SJSA1 (cell line): ENCODE measurements at places on chromosomes 13 and 19. TPM values are rescaled to one million over a fixed set of nuclear protein-coding genes. Genes with fewer than 3 reads are reported as not detected.

DNA sequence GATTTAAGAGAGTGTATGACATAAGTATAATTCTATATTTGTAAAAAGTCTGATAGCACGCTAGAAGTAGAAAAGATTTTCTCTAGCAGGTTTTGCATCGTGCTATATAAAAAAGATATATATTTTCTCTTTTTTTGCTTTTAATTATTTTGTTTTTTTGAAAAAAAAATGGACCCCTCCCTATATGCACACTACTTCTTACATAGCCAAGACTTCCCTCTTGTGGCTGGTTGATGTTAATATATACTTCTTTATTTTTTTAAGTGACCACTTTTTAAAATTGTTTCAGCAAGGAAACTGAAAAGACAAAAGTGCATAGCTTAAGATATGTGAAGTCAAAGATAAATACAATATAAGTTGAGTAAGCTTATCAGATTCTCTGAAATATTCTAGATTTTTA, 1202.8 kb downstream of the DIAPH3 start:
- no peak for DNase-seq

DNA sequence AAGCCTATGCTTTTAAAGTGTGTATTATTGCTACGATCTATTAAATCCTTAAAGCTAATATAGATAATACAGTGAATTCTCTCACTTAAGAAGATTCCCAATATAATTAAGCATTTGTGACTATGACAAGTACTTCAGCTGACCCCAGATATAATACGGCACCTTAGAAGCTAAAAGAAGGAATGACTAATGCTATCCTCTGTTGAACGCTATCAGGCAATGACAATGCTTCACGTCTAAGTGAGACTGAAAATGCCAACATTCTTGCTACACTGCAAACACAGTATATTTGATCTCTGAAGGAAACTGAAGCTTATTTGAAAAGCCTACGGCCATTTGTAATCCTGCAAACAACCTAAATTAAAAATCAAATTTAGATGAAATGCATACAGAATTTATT, 19.7 kb downstream of the VWA8 start:
- DNase-seq: no peak

DNA sequence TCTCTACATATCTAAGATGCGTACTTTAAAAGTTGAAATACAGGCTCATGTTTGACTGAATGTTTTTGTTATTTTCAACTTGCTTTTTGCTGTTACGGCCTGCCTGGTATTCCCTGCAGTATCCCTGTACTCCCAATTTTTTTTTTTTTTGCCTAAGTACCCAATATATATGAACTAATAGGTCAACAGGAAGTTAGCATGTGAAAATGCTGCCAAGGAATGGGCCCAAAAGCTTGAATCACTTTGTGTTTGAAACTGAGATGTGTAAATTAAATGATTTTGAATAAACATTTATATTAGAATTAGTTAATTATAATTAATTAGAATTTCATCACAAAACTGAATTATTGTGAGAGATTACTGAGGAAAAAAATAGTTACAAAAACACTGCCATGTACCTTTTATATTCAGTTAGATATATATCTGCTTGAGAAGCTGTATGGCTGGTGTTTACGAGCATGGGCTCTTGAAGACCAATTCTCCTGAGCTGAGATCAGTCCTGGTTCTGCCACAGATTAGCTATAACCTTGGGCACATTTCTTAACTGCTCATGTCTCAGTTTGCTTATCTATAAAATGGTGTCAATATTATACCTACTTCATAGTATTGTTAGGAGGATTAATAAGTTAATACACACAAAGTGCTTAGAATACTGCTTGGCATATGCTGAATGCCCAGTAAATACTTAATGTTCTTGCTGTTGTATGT, 16.0 kb downstream of the TDRD3 start:
- DNase-seq: no peak

DNA sequence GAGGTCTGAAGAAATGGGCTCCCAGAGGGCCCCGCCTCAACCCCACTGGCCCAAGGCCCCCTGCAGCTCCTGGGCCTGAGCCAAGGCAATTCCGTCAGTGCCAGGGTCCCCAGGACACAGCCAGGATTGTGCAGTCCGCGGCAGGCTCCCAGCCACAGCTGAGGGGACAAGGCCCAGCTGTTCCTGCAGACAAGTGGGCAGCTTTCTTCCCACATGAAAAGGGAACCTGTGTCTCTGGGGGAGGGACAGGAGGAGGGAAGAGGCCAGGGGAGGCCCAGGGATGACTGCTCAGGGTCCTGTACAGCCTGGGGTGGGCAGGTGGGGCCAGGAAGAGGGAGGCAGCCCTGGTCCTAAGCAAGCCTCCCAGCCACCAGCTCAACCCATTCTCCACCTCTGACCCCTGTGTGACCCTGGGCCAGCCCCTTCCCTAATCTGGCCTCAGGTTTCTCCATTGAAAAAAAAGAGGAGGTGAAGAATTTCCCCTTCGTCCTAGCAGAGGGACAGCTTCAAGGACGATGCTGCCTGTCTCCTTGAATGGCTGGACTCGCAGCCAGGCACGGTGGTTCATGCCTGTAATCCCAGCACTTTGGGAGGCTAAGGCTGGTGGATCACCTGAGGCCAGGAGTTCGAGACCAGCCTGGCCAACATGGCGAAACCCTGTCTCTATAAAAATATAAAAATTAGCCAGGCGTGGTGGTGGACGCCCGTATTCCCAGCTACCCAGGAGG, 20.5 kb upstream of the VSTM2B start:
- DNase-seq: no peak

EPSTI1 gene
- 10.2 and 21.3 TPM in 2 replicates for total RNA-seq

PLIN5 gene
- total RNA-seq: not detected in 2 replicates
